ENCODE measurements at places on chromosomes 5 and 9.

- no peak for DNase-seq
Observed at GRCh38 chr9:113228130-113228665, 6.9 kb downstream of the SLC31A1 start.

- peak; percentile 66 for DNase-seq
Observed at GRCh38 chr9:72363908-72364678, 915 bp downstream of the ZFAND5 start.

GRCh38 chr5:124462751-124463150, 283.7 kb downstream of the ZNF608 start:
- no peak for DNase-seq

- no peak for DNase-seq
Observed at GRCh38 chr5:119743927-119744326, 114.6 kb downstream of the FAM170A start.

GRCh38 chr5:15009420-15009819, 137.8 kb upstream of the ANKH start:
- no peak for DNase-seq

- no peak for DNase-seq
Observed at GRCh38 chr9:113616116-113616515, 152.6 kb downstream of the RGS3 start.

- DNase-seq = no peak
Observed at GRCh38 chr5:4023091-4023752, 427.6 kb downstream of the IRX1 start.

- no peak for DNase-seq
Observed at GRCh38 chr5:66207800-66208561, 63.9 kb downstream of the SREK1 start.

DNA sequence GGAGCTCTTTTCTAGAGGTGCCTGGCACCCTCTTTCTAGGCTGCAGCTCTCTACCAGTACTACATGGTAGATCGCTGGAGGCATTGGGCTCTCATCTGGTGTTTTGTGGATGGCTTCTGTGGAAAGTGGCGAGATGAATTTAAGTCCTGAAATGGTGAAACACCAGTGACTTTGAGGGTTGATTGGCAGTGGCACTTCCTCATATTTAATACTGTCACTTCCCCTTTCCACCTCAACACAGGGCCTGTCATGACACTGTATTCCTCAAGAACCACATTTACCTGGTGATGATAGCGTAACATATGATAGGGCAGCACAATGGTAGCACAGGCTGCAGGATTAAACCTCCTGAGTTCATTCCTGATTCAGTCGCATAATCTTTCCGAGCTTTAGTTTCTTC, 132.1 kb downstream of the KDM4C start:
- DNase-seq = no peak

GRCh38 chr5:114648940-114649339, 287.1 kb downstream of the KCNN2 start:
- no peak for DNase-seq

GRCh38 chr5:172873513-172873912, 39.5 kb downstream of the ERGIC1 start:
- DNase-seq = no peak

DNA sequence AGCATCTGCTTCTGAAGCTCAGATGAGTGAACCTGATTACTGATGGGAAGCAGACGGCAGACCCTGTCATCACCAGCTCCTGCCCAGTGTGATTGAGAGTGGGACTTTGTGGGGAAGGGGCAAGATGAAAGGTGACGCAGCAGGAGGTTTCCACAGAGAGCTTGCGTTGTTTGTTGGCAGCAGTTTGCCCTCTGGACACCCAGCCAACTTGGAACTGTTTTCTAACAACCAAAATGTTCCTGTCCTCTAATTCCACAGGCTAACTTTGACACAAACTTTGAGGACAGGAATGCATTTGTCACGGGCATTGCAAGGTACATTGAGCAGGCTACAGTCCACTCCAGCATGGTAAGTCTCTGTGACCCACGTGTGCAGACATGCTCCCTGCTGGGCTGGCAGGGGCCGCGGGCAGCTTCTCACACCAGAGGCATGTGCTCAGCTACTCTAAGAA, 20.9 kb downstream of the CYFIP2 start:
- no peak for DNase-seq

DNA sequence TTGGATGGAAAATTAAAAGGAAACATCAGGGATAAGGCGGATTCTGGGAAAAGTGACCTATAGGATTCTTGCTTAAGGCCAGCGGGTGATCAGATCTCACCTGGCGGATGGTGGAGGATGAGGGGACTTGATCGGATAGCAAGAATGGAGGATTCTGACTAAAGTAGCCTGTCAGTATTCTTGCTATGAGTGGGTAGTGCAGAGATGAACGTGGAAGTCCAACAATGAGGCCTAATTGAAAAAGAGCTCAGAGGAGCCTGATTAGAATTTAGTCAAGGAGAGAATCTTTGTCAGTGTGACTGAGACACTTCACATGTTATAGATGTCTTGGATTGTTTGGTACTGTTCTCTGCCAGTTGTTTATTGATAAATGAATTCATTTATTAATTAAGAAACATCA, 24.9 kb downstream of the CAST start:
- no peak for DNase-seq

- no peak for DNase-seq
Observed at GRCh38 chr9:138024831-138025291, 147.3 kb downstream of the CACNA1B start.

GRCh38 chr9:14412775-14413174, 98.8 kb upstream of the NFIB start:
- DNase-seq = no peak

GRCh38 chr9:129211686-129212085, 33.6 kb upstream of the IER5L start:
- DNase-seq = no peak

DNA sequence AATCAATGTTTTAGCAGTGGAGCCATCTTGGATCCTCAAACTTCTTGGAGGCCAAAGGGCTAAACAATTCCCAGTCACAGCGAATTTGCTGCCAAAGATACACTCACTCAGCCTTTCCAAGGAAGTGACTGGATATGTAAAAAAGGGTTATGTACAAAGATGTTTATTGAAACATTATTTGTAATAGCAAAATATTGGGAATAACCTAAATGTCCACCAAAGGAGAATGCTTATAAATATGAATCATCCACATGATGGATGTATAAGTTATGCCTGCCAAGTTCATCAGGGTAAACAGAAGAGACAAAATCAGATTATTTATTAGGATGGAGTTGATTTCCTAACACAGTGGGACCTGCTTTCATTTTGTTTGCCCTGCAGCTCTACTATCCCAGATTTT, 145.2 kb upstream of the ABCA1 start:
- no peak for DNase-seq

GRCh38 chr9:72407114-72407513, 42.1 kb upstream of the ZFAND5 start:
- no peak for DNase-seq

DNA sequence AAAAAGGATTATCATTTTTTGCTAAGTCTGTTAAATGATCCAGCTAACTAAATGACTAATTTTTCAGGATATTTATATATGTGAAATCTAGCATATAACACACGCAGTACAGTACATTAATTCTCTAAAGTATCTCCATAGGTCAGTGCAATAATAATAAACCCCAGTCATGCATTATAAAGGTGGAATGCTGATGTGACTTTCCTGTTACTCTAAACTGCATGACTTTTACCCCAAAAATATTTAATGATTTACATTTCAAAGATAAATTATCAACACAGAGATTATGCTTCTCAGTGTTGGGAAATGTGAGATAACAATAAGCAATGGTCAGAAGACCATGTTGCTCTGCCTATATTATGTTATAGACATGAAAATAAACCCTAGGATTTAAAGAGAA, 34.1 kb upstream of the PAM start:
- no peak for DNase-seq

- DNase-seq = no peak
Observed at GRCh38 chr5:16350816-16351215, 114.8 kb downstream of the ZNF622 start.

DNA sequence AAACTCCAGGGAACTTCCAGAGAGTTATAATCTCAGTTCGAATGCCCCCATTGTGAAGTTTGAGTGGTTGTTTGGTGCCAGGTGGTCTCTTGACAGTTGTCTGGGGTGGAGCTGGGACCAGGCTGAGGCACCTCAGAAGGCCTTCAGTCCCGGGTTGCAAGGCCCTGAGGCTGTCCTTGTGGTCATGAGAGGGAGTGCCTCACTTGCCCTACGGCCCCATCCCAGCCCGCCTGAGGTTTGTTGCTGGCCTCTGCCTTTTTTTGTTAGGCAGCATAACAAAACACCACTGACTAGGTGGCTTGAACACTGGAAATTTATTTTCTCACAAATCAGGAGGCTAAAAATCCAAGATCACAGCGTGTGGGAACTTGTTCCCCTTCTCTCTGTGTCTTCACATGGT, 73.0 kb upstream of the PAPPA start:
- DNase-seq = no peak

GRCh38 chr9:13267743-13268142, 11.7 kb downstream of the MPDZ start:
- DNase-seq = no peak

- no peak for DNase-seq
Observed at GRCh38 chr9:123998970-123999621, 12.5 kb upstream of the LHX2 start.

DNA sequence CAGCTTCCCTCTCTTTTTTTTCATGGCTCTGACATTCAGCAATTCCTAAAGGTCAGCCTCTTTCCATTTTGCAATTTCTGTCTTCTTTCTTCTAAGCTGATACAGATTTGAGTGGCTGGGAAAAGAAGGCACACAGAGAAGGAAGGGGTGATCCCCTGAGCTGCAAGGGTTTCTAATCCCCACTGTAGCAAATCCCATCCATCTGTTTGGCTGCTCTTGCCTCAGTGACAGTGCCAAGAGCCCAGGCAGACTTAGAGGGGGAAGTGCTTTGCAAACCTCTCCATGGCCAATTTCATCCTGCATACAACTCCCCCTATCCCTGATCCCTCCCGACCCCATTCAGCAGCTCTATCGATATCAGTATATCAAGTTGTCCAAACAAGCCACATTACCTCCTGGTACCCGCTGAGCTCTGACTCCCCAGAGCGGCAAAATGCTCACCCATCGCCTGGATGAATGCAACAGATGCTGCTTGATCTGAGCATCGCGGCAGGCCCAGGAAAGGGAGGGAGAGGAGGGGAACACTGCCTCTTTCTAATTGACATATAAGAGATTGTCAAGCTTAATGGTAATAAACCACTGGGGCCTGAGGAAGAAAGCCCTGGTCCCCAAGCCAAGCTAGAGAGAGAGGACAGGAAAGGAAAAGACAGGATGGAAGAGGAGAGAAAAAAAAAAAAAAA, 268.9 kb downstream of the ASTN2 start:
- DNase-seq = no peak

DNA sequence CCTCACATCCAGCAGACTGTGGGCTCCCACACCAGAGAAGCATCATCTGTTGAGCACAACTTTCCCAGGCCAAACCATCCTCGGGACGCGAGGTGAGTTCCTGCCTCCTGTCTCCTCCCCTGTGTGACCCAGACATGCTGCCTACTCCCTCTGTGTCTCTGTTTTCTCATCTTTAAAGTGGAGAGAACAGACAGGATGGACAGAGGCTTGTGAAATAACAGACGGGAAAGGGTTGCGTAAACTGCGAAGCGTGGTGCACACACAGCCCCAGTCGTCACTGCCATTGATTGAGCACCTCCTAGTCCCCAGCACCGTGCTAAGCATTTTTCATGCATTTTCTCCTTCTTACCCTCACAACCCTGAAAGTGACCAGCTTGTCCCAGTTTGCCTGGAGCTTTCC, 52.1 kb upstream of the LMX1B start:
- DNase-seq = no peak

GRCh38 chr9:136741883-136742571, 713 bp downstream of the LCN10 start:
- DNase-seq = no peak

DNA sequence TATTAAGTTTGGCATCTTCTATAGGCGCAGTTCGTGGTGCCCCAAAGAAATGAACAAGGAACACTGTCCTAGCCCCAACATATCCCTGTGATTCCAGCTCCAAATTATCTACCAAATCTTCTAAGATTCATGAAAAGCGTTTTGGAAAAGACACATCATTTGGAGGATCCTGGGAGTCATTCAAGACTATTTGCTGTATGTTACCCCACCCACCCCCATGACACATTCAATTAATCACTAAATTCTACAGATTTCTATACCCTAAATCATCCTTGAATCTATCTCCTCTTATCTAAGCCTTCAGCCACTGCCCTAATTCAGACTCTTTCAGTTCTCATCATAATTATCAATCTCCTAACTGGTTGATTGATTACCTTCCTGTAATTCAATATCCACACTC, 5.5 kb upstream of the RUSC2 start:
- DNase-seq = no peak

GRCh38 chr9:132577119-132577518, 5.3 kb upstream of the BARHL1 start:
- DNase-seq = no peak

DNA sequence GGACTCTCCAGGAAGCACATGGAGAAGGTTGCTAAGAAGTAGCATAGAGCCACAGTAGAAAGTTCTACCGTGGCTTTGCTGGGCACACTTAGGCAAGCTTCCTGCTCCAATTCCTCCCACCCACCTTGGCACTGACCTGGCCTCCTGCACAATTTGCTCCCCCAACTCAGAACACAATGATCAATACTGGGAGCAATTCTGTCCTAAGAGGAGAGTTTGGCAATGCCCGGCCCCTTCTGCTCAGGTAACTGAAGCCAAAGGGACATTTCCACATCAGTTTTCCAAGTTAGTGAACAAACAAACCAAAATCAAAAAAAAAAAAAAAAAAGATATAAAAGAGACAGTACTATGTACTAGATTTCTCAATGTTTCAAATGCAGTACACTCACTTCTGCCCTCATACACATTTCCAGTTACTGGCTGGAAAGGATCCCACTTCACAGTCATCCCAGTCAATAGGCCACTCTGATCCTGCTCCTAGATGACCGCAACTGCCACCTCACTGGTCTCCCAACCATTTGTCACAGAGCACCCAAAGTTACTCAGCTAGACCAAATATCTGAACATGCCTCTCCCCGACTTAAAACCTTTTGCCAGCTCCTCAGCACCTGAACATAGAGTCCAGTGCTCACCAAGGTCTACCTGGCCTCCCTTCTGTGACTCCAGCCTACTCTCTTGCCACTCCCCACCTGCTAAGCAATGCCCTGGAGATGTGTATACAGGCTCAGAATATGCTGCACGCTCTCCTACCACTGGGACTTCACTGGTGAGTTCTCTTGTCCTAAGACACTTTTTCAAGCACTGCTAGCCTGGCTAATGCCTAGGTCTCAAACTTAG, 21.3 kb downstream of the ABCA1 start:
- no peak for DNase-seq

DNA sequence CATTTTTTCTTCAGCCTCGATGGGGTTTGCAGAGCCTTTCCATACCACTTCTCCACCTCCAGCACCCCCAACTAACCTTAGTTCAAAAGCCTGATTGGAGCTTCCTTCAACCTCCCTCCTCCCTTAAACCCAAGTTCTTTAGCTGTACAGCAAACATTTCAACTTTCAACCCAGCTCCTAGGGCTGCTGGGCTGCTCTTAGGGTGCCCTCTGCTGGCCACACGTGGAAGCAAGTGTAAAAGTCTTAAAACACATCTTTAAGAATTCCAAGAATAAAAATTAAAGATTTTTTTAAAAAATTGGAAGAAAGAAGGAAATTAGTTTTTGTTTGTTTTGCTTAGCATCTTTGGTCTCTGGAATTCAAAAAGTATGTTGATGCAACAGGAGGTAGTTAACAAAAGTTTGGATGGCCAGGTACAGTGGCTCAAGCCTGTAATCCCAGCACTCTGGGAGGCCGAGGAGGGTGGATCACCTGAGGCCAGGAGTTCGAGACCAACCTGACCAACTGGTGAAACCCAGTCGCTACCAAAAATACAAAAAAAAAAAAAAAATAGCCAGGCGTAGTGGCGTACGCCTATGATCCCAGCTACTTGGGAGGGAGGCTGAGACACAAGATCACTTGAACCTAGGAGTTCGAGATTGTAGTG, 15.5 kb upstream of the HSD17B3 start:
- peak; percentile 26 for DNase-seq
